RPMI8226 (cell line): ENCODE measurements at places on chromosomes 6 and 20.
A peak's percentile ranks its signal among the peaks of the same experiment; 100 is the strongest.

GRCh38 chr6:42300701-42301100, 83.0 kb upstream of the MRPS10 start:
- no peak for DNase-seq

- no peak for DNase-seq
Observed at GRCh38 chr6:90183587-90184333, 112.9 kb downstream of the BACH2 start.

GRCh38 chr6:42845327-42845694, 34.1 kb upstream of the RPL7L1 start:
- no peak for DNase-seq

GRCh38 chr6:167094436-167094819, 28.5 kb upstream of the CCR6 start:
- DNase-seq, result peak; percentile 73

DNA sequence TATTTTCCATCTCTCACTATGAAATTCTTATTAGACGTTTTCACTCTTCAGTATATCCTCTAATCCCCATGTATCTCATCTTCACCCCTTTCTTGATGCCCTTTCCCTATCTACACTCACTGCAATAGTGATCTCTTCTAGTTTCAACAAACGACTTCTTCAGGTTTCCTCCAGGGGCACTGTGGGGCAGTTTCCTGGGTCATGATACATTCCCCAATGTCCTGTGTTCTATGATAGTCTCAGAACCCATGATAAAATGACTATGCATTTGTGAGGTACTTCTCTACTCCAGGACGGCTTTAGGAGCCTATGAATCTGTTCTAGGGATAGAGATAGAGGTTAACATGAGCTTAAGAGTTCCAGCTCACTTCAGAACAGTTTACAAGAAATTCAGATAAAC, 183.3 kb downstream of the FOXC1 start:
- peak; percentile 70 for DNase-seq

GRCh38 chr6:144161975-144162374, 11.7 kb downstream of the STX11 start:
- DNase-seq, result no peak

- DNase-seq, result no peak
Observed at GRCh38 chr20:31809661-31810060, 9.5 kb upstream of the MYLK2 start.

DNA sequence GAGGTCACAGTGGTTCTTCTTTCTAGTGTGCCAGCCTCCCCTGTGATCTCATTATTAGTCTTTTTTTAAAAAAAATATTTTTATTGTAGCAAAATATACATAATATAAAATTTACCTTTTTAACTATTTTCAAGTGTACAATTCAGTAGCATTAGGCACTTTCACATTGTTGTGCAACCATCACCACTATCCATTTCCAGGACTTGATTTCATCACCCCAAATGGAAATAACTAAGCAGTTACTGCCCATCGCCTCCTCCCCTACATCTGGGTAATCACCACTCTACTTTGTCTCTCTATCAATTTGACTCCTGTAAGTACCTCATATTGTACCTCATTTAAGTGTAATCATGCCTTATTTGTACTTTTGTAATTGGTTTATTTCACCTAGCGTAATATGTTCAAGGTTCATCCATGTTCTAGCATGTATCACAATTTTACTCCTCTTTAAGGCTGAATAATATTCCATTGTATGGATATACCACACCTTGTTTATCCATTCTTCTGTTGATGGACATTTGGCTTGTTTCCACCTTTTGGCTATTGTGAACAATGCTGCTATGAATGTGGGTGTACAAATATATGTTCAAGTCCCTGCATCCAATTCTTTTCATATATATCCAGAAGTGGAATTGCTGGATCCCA, 68.6 kb upstream of the FYN start:
- no peak for DNase-seq

DNA sequence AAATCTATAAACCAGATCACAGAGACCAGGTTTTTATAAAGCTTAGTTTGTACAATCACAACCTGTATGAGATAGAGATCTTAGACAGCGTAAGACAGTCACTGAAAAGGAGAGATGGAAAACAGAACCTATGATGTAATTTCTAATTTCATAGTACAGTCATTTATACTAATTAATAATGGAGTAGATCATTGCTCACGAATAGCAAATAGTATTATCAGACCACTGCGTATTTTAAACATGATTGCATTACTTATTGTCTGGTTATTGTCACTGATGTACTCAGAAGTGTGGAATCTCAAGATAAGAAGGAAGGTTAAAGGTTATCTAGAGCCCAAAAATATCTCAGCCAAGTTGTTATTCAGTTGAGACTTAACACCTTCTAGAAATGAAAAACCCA, 115.6 kb downstream of the KHDC1L start:
- no peak for DNase-seq

- DNase-seq, result no peak
Observed at GRCh38 chr20:17505636-17506517, 25.3 kb downstream of the BFSP1 start.

GRCh38 chr20:49768204-49769047, 44.2 kb upstream of the SLC9A8 start:
- DNase-seq, result peak; percentile 62

- no peak for DNase-seq
Observed at GRCh38 chr6:125170376-125170775, 16.8 kb downstream of the TPD52L1 start.

- DNase-seq, result no peak
Observed at GRCh38 chr6:32519118-32519909, 10.8 kb downstream of the HLA-DRB5 start.

- DNase-seq, result no peak
Observed at GRCh38 chr20:41175201-41175651, 37.9 kb downstream of the PLCG1 start.

DNA sequence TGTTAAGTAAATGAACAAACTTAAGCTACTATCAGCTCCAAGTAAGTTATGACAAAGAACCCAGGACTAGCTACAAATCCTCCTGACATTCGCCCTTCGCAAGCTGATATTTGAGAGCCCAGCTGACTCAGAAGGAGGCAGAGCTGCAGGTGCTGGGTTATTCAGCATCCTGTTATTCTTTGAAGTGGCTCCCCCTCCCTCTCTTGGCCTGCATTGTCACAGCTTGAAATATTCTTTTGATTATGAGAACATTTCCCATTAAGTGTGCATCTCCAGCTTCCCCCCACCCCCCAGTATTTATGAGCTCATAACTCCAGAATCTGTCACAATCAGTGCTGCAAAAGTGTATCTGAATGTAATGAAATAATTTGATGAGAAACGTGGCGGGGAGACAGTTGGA, 78.8 kb upstream of the RALY start:
- peak; percentile 44 for DNase-seq

DNA sequence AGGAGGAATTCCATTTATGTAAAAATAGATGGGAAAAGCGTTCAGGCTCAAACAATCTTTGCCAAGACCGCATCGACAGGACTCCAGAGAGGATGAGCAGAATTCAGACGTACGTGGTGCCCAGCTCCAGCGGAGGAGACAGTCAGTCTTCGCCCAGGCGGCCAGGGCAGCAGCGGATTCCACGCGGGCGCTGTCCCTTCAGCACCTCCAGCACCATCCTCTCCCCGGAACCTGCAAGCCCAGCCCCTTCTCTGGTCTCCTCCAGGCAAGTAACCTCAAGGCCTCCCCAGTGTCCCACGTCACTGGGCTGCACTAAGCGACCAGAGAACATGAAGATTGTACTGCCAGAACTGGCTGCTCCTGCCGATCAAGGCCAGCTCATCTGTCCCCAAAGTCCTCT, 2.8 kb upstream of the KCNQ2 start:
- peak; percentile 65 for DNase-seq

GRCh38 chr20:61253264-61253639, 1.2 kb downstream of the CDH4 start:
- peak; percentile 27 for DNase-seq

GRCh38 chr6:11213422-11214021, 18.9 kb downstream of the NEDD9 start:
- DNase-seq, result no peak

- no peak for DNase-seq
Observed at GRCh38 chr20:42678895-42679294, 510.8 kb downstream of the PTPRT start.

DNA sequence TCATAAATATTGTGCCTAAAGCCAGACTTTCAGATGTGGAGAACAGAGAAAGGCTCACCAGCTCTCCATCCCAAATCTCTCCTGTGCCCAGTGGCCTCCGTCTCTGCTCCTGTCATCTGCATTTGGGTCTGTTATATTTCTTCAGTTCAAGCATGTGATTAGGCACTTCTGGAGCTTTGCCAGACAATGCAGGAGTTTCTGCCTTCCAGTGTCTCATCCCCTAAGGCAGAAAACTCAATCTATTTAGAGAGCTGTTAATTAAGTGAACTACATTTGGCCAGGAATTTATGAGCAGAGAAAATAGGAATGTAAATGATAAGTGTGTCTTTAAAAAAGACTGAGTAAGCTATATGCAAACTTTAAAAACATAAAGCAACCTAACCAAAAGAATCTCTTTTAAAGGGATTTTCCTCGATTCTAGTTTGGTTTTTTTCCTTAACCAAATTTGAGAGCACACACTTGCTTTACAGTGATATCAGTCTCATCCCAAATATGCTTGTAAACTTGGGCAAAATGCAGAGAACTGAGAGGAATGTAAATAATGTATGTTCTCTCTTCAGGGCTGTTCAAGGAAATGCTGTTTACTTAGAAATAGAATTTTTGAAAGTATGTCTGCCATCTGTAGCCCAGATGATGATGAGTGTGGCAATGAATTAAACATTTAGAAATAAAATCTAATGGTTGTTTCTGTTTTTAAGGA, 113.9 kb downstream of the ELOVL4 start:
- no peak for DNase-seq

DNA sequence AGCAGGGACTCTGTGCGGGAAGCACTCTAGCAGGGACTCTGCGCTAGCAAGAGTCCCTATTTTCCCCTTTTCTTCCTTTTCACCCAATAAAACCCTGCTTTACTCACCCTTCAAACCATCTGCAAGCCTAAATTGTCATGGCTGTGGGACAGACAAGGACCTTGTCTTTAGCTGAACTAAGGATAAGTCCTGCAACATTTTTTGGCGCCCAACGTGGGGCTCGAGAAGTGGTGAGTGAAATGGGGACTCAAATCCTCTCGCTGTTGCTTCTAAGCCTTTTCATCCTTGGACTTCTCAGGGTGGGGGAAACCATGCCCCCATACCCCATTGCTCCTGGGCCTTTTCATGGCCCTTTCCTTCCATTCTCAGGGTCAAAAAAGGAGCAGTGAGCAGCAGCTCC, 46.4 kb downstream of the IMPG1 start:
- DNase-seq, result no peak

- no peak for DNase-seq
Observed at GRCh38 chr6:16145038-16145437, 16.2 kb downstream of the MYLIP start.

DNA sequence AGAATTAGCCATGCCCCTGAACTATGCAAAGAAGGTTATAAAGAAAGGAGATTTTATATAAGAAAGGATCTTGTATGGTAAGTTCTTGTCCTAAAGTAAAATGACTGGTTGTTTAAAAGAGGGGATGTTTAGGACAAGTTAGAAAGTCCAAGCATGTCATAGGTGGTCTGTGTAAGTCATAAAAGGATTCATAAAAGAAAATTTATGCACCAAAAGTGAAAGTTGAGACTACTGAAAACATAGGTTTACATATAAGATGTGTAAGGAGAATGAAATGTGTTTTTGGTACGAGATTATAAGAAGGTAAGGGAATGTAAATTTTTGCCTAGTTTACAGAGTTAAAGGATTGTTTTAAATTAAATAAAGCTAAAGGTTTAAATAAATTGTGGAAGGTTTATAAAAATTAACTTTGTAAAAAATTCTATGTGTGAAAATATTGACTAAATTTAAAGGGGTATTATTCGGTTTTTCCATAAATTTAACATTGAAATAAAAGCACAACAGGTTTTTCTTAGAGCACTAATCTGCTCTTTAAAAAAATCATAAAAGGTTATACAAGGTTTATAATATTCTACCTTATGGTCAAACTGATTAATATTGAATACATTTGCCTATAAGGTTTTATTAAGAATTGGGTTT, 93.6 kb upstream of the UST start:
- DNase-seq, result peak; percentile 14

DNA sequence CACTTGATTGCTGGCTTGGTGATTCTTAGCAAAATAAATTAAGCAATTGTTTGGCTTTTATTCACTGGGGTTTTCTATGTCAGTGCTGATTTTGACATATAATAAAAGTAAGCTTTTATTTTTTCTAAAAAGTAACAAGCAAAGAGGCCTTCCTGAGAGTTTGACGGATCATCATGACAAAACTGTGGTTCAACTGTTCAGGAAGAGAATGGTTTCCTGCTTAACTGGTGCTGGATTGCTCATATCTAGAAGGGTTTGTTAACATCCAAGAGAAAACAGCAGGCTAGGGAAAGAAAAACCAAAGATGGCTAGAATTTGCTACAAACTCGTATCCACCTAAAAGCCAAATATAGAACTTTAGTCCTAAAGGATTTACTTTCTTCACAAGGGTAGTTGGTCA, 21.2 kb downstream of the SERPINB1 start:
- no peak for DNase-seq
